Breast epithelium (tissue), 4 donors: ENCODE measurements at places on chromosomes 1 and 21.

DNA sequence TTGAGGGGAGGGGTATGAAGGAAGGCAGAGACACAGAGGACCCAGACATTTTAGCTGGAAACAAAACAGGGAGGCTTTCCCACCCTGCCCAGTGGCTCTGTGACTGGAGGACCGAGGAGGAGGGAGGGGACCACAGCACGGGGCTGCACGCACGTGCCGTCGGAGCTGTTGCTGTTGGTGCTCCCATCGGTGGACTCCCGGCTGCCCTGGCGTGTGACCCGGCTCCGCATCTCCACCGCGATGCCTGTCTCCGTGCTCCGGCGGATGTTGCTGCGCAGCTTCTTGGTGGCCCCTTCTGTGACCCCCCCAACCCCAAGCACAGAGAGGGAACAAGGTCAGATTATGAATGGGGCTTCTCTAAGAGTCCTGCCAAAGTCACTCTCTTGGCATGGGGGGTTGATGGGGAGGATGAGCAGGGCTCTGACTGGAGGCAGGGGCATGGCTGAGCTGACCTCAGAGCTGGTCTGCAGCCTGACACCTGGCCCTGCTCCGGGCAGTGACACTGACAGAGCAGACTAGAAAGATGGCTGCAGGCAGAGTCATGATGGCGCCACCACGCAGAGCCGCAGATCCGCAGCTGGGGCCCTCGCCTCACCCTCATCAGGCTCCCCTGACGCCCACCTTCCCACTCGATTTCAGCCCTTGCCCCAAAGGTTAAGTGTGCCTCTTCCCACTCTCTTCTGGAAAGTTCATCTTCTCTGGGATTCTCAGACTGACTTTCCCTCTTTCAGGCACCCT, 29.6 kb downstream of the RIMS3 start:
- DNase-seq: no peak

DNA sequence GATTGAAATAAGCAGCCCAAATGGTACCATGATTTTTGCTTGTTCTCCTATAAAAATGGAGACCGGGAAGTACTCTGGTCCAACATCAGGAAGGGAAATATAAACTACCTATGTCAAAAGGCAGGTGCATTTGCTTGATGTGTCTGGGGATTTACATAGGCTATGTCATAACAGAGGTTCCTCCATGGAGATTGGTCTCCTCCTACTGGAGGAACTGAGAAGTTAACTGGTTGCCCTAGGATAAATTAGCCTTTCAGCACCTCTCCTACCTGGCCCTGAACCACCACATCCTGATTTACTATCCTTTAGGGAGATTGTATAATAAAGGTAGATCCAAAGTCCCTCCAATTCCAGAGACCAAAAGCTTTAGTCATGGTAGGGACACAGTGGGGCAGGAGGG, 1109.3 kb upstream of the B3GALT2 start:
- no peak for DNase-seq

GRCh38 chr1:161139766-161140165, 7.3 kb upstream of the DEDD start:
- DNase-seq: no peak

GRCh38 chr21:28923439-28923975, 69.2 kb downstream of the LTN1 start:
- DNase-seq: no peak

DNA sequence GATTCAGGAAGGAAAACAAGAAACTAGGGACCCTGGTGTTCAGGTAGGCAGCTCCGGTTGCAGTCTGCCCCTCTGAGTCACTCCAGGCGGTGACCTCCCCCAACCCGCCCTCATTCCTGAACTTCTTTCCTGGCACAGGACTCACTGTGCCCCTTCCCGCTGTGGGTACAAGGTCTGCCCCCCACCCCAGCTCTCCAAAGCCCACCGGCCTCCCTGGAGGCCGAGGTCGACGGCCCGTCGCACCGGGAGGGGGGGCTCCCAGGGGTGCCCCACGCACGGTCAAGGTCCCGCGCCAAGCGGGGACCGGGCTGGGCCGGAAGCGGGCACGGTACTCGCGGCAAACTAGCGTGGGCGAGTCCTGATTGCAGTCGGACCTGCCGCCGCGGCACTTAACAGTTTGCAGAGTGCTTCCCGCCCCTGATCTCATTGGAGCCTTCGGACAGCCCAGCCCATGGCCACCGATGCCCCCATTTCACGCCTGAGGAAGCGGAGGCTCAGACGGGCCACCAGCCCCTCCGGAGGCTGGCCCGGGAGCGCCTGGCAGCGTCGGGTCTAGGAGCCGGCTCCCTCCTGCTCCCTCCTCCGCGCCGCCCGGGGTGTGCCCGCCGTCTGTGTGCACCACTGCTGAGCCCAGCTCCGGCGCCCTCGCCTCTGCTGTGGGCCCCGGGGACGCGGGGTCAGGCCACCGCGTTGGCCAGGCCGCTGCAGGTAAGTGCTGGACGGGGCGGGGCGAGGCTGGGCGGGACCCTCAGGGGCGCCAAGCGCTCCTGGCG, at the start of gene GJB3:
Gene GJB3, plus strand, starts transcription at position 144 of the 773 bp plus-strand sequence. CDS start 3,549 bp downstream, outside the sequence.
- DNase-seq: no peak

DNA sequence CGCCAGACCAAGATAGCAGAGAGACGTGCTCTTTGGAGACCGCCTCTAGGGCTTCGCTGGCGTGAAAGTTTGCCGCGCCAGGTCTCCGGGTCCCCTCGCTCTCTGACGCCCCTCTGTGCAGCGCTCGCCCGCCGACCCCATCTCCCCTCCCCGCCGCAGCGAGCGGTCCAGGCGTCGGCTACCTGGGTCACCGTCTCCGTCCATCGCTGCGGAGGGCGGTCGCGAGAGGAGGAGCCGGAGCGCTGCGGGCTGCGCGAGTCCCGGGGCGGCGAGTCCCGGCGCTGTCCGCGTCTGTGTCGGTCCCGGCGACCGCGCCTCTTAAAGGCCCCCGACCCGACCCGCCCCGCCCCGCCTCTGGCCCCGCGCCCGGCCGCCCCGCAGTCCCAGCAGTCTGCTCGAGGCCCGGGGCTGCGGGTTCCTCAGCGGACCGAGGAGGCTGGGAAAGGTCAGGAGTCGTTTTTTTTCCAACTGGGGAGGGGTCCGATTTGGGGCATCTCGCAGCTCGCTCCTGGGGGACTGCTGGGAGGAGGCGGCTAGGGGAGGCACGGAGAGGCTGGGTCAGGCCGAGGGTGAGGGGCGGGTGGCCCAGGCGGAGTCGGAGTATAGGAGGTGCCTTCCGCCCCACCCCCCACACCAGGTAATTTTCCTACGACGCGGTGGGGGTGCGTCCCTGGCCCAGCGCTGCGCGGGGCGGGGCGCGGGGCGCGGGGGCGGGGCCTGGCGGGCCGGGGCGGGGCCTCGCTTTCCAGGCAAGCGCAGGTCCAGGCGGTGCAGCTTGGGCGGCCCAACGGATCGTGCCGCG, at the start of the genes FBXO2 and FBXO44:
Gene FBXO2, minus strand, starts transcription at position 293 of the 802 bp plus-strand sequence. Its CDS starts 89 bp downstream, at position 204.
Gene FBXO44, plus strand, starts transcription at position 741 of the 802 bp plus-strand sequence. CDS start 959 bp downstream, outside the sequence.
- peak; percentile 81 for DNase-seq

DNA sequence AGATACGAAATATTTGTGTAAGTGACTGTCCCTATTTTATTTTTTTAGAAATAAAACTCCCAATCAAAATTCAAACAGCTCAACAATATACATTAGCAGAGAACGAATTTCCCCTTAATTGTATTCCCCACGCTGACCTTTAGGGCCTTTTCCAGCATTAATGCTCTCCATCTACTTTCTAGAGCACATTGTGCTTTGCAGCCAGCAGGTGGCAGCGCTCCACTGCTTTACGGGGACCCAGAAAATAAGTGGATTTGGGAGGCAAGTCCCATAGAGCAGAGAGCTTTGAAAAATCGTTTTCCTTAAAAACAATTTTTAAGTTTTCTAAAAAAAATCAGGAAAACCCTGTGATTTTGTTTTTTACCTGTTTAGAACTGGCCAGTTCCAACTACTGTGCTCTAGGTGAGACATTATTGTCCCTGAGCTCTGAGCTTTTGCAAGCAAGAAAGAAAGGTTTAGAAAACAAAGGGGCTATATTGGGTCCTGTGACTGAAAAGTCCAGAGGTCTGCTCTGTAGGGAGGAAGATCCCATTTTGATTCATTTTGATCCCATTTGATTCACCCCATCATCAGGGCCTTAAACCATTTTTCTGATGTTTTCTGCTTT, 144.4 kb upstream of the ZNF644 start:
- no peak for DNase-seq

- no peak for DNase-seq
Measured at GRCh38 chr1:233662575-233663304, 48.8 kb downstream of the KCNK1 start.

DNA sequence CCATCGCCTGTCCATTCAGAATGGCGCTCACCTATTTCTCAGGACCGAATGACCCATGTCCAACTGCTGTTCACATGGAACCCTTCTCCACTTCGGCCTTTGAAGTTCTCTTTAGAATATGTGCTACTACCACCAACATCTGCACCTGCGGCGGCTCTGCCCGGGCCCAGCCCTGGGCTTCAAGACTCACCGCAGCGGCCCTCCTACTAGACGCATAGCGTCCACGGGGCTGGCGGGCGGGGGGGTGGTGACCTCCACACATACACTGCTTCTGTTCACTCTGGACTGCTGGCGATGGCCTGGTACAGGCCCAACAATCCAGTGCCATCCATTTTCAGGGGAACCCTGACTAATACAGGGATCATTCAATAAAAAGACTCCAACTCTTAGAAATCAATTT, 394.2 kb downstream of the VAV3 start:
- no peak for DNase-seq

DNA sequence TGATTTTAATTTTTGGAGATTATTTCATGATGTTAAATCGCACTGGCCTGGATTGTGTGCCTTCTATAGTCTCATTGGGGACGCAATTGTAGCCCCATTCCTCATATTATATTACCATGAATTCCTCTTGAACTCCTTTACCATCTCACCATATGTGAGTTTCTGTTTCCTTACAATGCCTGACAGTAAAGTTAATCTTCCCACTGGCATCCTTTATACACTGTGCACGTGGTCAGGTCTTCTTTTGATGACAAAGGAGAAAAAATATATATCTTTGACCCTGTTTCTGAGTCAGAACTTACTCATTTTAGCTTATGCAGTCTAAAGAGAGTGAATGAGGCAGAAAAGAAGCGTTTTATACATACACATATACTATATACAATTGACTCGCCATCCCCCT, 774 bp upstream of the ABL2 start:
- no peak for DNase-seq

GRCh38 chr1:182119631-182120030, 58.1 kb upstream of the ZNF648 start:
- DNase-seq: no peak

- no peak for DNase-seq
Measured at GRCh38 chr1:16232316-16232710, 4.7 kb downstream of the CPLANE2 start.
